Ascending aorta (tissue), 2 donors: ENCODE measurements at places on chromosomes 5 and 9.
A peak's percentile ranks its signal among the peaks of the same experiment; 100 is the strongest.

DNA sequence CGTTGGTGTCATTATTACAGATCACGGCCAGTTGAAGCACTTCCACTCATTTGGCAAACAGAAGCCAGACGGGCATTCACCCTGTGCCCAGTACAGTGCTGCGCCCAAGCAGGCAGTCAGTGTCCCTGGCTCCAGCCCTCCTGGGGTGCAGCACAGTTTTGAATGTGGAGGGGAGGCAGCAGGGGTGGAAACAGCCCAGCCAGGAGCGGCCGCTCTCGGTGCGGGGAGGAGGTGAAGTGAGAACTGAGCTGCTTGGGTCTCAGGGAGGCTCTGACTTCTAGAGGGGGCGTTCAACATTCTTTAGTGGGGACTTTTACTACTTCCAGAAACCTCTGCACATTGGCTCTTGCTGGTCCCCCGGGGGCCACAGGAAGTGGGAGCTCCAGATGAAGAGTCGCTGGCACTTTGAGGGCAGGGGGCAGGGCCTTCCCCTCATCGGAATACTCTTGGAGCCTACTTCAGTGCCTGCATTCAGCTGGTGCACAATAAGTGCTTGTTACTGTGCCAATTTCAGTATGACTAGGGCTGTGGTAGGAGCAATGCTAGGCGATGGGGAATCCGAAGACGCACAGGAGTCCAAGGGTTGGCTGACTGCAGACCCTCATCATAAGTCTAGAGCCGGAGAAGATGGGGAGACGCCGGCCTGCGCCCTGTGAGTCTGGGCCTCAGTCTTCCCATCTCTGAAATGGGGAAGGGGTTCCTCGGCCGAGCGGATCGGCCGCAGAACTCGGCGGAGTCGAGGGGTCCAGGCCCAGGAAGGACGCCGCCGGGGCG is 492 bp upstream of the NEK6 start:
- DNase-seq, result no peak

- no peak for DNase-seq
Measured at GRCh38 chr5:27191786-27192510, 153.6 kb upstream of the CDH9 start.

DNA sequence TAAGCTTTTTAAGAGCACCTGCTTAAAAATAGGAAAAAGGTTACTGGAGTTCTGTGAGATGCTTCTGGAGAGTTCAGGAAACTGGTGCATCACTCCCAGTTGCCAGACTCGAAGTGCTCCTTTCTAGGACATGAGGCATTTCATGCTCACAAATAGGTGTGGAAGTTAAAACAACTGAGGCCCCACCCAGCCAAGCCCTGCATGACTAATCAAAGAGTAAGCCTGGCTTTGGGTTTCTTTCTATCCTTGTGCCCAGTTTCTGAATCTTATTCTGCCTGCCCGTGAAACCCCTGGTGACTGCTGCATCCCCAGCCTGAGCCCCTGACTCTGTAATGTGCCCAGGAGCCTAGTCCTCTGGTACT is 7.7 kb downstream of the SPINK9 start:
- DNase-seq, result no peak

DNA sequence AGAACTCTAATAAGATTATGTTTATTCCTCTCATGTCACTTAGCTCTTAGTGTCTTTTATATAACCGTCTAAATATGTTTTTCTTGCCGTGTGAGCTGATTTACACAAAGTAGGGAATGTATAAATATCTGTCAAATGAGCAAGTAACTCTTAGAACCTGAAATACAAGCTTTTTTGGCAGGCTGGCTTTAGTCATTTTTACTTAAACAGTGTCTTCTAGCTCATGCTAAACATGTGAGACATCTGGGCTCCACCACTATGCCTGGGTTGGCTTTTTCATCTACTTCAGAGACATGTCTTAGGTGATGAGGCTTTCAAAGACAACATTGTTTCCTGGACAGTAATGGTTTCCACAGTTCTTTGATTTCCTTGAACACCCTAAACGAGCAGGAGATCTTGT is 137.2 kb upstream of the ZNF608 start:
- DNase-seq, result no peak

- no peak for DNase-seq
Measured at GRCh38 chr5:42309865-42310264, 113.4 kb upstream of the GHR start.

DNA sequence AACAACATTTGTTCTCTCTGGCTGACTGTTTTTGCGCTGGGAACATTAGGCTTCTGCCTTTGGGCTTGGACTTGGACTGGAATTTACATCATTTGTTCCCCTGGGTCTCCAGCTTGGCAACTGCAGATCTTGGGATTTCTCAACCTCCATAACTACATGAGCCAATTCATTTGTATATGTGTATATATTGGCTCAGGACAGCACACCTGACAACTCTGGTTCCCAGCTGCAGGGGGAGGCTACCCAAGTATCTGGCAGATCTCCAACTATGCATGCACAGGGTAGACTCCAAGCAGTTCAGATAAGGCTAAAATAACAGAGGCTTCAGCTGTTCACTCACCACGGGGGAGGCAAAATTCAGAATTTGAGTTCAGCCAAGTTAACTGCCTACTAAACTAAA is 31.6 kb upstream of the F2RL1 start:
- DNase-seq, result peak; percentile 30

DNA sequence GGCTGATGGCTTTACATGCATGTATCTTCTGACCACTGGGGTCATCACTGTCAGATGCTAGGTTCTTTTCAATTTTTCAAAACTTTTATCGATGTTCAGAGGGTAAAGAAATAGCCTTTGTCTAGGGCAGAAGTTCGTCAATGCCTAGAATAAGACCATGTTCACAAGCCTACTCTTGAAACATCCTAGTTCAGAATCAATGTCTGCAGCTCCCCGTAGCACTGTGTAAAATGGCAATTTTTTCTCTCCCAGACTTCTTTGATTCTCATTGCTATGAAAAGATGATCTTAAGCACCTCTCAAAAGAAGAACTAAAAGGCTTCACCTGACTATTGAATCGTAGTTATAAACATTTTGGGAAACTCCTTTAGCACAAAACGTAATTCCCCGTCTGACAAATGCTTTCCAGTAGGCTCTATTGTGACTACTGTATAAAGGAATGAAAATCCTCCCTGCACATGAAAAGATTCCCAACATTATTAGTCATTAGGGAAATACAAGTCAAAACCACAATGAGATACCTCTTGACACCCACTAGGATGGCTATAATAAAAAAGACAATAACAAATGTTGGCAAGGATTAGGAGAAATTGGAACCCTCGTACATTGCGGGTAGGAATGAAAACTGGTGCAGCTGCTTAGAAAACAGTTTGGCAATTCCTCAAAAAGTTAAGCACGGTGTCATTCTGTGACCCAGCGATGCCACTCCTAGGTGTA is 263.5 kb downstream of the ARHGAP26 start:
- DNase-seq, result no peak

DNA sequence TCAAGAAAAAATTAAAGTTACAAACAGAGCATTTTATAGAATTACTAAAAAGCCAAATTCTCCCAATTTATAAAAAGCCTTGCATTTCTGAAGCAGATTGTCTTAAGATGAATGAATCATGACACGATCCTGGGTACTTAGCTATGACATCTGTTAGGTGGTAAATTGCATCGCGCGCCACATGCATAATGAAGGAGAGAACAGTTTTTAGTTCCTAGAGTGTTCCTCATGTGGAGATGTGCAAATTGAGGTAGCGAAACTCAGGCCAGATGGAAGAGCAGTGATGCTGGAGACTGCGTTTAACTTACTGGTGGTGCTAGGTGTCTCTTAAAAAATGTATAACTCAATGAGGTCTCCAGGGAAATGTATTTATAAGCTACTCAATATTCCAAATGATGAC is 516.1 kb downstream of the EFNA5 start:
- DNase-seq, result no peak

DNA sequence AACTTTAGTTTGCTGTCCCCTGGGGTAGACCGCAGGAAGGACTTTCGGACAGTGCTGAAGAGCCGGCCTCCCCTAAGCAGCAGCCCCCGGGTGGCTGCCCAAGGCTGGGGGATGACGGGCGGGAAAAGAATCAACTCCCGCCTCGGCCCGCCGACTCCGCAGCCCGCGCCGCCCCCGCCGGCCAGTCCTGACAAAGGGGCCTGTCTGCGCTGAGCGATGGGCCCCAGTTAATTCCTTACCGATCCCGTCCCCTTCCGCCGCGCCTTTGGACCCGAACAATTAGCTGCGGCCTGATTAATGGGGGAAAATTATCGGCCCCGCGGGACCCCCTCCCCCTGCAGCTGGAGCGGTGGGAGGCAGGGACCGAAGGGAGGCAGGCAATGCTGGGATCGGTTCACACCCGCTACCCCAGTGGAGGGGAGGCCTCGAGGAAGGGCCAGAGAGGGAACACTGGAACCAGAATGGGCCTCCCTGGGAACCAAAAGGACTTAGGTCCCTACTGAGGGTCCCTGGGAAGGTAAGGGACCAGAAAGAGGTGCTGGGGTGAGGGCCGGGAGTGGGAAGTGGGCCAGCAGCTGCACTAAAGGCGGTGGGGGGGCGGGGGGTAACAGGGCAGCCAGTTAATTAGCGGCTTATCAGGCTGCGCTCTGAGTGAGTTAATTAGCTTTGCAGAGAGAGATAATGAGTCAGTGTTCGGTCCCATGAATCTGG is 4.2 kb downstream of the ARID3C start:
- DNase-seq, result no peak

- DNase-seq, result no peak
Measured at GRCh38 chr9:79946712-79947111, 374.9 kb downstream of the TLE4 start.

DNA sequence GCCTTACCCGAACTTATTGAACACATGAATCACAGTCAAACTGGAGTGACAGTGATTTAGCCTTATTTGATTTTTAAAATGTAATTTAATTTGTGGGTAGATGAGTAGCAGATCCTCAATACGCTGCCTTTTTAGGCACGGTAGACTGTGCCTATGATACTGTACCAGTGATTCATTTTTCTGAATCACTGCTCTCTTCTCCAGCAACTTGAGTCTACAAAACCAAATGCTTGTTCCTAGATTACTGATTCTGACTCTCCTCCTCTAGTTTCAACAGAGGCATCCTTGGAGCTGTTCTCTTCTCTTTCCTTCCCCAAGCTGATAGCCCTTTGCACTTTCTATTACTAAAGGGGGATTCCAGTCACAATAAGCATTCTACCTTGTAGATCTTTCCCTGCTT is 94.3 kb upstream of the IL7R start:
- no peak for DNase-seq

GRCh38 chr5:154984946-154985516 is 28.5 kb upstream of the KIF4B start:
- DNase-seq, result no peak

GRCh38 chr9:20997503-20998076 is 33.9 kb downstream of the HACD4 start:
- no peak for DNase-seq

- no peak for DNase-seq
Measured at GRCh38 chr9:30235068-30235467, 2149.4 kb upstream of the ACO1 start.

DNA sequence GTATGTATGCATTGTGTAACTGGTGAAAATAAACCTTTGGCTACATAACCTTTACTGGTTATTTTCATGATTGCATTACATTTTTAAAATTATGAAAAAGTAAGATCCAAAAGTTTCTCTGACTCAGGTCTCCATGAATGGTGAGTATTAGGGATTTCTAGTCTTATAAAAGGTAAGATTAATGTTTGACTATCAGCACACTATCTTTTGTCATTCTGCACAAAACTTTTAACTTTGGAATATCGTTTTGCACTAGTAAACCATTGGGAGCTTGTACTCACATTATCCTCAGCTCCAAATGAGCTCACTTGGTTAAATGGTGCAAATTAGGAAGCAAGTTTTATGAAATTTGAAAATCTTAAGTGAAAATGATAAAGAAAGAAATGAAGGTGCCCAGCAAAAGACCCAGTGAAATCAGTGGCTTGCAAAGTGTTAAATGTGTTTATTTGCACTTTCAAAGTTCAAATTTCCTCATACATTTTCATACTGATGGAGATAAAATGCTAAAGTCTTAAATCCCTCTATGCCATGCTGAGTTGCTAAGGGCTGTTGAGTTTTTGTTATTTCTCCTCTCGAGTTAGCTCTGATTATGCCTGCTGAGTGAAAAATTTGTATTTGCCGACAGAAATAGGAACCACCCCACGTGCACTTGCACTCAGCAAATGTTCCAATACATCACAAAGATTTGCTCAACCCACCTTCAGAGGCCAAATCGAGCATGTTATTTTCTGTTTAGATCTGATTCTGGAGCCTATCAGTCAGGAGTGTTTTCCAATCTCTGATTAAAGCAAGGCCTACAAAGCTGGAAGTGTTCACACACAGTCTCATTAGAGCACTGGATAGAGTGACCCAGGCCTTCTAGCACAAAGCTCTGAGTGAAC is 885.7 kb downstream of the NR2F1-AS1 start:
- DNase-seq, result no peak

- DNase-seq, result no peak
Measured at GRCh38 chr9:34575862-34576596, 13.5 kb downstream of the CNTFR start.

DNA sequence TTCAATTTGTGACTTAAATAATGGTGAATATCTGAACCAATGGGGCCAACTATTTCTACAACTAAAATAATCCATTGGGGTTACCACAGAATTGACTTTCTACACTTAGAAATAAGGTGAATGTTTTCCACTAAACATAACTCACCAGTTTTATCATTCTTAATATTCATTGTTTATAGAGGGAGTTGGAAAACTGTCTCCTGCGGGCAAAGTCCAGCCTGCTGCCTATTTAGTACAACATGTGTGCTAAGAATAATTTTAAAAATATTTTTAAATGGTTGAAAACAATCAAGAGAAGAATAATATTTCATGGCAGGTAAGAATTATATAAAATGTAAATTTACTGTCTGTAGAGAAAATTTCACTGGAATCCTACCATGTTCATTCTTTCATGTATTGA is 45.2 kb upstream of the ZFAND5 start:
- DNase-seq, result no peak
